ENCODE measurements at places on chromosomes 4 and X.
A peak's percentile ranks its signal among the peaks of the same experiment; 100 is the strongest.

- DNase-seq: no peak
Observed at GRCh38 chr4:39228377-39228776, 46.0 kb downstream of the WDR19 start.

DNA sequence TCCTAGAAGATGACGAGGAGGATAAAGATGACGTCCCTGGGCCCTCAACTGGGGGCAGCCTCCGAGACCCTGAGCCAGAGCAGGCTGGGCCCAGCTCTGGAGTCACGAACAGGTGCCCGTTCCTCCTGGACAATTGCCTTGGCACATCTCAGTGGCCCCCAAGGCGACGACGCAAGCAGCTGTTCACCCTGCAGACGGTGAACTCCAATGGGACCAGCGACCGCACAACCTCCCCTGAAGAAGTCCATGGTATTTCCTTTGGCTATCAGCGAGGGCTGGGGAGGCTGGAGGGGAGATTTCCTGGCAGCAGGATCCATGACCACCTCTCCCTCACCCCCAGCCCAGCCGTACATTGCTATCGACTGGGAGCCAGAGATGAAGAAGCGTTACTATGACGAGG lies 11.9 kb downstream of the USP11 start:
- no peak for DNase-seq

DNA sequence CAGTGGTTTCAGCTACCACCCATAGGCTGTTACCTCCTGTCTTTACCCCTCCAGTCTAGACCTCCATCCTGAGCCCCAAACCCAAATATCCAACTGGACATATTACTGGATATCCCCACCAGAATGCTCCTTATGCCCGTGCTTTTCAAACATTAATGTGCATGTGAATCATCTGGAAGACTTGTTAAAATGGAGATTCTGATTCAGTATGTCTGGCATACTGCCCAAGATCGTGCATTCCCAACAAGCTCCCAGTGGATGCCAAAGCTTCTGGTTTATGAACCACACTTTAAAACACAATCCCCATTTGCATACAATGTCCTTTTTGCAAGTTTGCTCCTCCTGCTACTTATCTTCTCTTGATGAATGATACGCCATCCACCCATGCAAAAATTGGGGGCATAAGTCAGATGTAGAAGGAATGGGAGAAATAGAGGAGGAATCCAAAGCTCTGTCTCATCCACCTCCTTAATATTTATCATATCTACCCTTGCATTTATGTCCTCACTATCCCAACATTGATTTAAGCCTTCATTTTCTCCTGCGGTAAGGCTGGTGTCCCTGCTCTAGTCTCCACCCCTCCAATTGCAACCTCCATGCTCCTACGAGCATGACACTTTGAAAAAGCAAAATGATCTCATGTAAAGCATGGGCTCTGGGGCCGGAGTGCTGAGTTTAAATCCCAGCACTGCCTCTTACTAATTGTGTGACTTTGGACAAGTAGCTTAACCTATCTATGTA lies 7.4 kb upstream of the PGRMC1 start:
- DNase-seq: peak; percentile 35

- no peak for DNase-seq
Observed at GRCh38 chrX:35590210-35590609, 207.9 kb upstream of the MAGEB16 start.

DNA sequence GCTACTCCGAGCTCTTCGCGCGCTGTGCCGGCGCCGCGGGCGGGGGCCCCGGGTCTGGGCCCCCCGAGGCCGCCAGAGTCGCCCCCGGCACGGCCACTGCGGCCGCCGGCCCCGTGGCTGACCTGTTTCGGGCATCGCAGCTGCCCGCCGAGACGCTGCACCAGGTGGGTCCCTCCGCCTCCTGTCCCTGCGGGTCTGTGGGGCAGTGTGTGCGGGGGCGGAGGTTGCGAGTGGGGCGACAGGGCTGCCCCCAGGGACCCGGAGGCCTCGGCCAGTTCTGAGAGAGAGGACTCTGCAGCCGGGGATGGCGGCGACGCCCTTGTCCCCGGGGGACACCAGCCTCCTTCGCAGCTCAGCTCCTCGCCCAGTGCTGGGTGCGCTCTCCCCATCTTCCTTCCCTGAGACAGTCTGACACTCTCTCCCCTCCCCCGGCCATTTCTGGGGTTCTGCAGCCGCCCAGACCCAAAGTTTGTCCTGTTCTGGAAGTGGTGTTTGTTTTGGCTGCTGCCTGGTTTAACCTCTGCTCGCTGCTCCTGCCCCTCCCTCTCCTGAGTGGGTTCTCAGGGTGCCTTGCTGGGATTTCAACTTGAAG lies 609 bp downstream of the REPS2 start:
- no peak for DNase-seq

- DNase-seq: no peak
Observed at GRCh38 chrX:20197641-20198210, 56.1 kb upstream of the EIF1AX start.

DNA sequence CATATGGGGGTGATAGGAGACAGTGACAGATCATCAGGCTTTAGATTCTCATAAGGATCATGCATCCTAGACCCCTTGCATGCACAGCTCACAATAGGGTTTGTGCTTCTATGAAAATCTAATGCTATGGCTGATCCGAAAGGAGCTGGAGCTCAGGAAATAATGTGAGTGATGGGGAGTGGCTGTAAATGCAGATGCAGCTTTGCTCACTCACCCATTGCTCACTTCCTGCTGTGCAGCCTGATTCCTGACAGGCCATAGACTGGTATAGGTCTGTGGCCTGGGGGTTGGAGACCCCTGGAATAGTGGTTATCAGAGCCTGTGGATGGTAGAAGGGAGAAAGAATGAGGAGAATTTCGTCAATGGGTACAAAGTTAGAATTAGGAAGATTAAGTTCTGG lies 2751.1 kb downstream of the ARAP2 start:
- DNase-seq: no peak

- DNase-seq: no peak
Observed at GRCh38 chr4:155956461-155956860, 2.8 kb upstream of the CTSO start.

- DNase-seq: no peak
Observed at GRCh38 chr4:13207226-13207625, 276.9 kb downstream of the RAB28 start.

DNA sequence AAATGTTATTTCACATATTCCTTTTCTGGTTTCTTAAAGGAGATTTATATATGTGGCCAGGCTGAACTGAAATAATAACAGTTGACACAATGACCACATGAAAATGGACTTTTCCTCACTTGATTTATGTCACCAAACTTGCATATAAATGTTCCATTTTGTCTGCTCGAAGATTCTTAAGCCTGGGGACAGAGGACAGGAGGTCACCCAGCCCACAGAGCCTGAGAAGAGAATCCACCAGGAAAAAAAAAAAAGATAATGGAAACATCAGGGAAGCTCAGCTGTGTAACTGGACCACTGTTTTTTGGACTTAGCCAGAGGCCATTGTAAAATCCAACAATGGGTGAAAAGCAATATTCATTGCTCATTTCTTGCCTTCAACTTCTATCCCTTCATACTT lies 359.0 kb upstream of the FGF16 start:
- DNase-seq: no peak

GRCh38 chr4:181468451-181468850 lies 774.8 kb upstream of the TENM3 start:
- DNase-seq: no peak

GRCh38 chr4:8831221-8832112 lies 40.2 kb downstream of the HMX1 start:
- no peak for DNase-seq

- DNase-seq: peak; percentile 16
Observed at GRCh38 chrX:147894366-147894963, 17.3 kb upstream of the FMR1 start.

- no peak for DNase-seq
Observed at GRCh38 chr4:870951-871350, 45.0 kb upstream of the CPLX1 start.

GRCh38 chr4:74263551-74263950 lies 44.7 kb upstream of the EPGN start:
- DNase-seq: no peak

DNA sequence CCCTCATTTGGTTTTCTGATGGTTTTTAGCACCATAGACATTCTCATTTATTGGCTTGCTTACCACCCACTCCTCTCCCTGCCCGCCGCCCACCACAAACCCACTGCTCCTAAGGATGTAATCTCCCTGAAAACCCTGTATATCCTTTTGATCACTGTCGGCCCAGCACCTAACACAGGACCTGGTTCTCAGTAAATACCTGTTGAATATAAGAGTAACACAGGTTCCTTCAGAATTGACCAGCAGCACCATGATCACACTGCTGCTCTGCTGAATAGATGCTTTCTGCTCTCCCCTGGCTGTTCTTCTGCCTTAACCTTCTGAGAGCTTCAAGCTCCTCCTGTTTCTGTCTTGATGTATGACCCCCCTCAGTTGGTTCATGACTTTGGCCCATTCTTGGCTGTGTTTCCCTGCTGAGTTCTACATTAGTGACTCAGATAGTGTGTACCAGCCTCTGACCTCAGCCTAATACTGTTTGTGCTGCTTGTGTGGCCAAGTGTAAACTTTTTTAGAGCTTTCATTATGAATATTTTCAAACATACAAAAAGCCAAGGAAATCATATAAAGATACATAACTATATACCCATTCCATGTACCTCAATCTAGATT lies 265.3 kb downstream of the FRMPD4 start:
- no peak for DNase-seq

DNA sequence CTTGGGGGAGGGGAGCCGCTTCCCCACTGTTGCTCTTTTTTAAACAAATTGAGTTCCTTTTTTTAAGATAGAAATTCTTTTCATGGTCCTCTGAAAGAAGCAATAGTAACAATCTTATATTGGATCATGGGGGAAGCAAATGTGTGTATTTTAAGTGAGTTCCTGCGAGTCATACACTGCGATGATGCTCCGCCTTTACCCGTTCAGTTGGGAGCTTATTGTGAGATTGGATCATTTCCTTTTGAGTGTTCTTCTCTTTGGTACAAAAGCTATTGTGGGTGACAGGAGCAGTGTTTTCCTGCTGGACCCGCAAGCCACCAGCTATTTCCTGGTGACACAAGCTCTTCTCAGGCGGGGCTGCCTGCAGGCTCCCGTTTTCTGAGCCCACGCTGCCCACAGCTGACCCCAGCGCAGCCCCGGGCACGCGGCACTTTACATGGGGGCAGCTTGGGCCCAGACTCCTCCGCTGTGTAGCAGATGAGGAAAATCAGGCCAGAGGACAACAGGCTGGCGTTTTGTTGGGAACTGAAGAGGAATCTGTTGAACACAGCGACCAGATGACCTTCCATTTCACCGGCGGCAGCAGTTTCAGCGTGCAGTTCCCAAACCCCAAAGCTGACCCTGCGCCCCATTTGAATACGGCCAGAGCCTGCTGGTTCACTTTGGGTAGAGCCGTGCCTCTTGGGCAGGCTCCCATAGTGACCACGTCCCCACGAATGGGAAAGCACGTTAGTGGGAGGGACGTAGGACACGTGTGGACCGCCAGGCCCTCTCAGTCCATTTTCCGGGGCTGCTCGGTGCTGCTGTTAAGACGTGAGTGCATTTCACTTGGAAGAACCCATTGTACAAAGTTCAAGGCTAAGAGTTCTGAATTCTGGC lies 12.2 kb downstream of the TADA2B start:
- no peak for DNase-seq

DNA sequence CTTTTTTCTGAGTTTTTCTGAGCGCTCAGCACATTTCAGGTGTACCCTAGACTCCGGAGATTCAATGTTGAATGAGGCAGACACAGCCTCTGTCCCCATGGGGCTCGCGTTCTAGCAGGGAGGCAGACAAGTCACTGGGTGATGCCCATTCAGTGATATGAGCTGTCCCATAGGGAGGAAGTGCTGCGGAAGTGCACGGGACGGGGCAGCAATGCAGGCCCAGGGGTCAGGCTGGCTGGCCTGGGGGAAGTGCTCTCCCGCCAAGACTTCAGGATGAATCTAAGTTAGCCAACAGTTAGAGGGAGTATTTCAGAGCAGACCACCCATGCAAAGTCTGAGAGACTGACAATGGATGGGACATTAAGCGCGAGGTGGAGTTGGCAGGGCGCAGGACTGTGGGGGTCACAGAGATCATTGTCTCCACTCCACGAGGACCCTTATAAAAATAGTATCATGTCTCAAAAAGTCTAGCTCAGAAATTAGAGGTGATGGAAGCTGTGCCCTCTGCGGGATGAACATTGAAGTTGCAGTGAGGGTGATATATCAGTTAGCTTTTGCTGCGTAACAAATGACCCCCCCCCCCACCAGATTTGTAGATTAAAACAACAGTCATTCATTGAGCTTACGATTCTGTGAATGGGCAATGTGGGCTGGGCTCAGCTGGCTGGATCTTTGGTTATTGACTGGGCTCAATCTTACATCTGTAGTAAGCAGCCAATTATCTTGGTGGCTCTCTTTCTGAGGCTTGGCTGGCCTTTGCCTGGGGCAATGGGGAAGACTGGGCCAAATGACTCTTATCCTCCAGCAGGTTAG lies 16.4 kb downstream of the PSAPL1 start:
- no peak for DNase-seq

GRCh38 chr4:107299646-107300045 lies 263.5 kb upstream of the DKK2 start:
- DNase-seq: no peak

DNA sequence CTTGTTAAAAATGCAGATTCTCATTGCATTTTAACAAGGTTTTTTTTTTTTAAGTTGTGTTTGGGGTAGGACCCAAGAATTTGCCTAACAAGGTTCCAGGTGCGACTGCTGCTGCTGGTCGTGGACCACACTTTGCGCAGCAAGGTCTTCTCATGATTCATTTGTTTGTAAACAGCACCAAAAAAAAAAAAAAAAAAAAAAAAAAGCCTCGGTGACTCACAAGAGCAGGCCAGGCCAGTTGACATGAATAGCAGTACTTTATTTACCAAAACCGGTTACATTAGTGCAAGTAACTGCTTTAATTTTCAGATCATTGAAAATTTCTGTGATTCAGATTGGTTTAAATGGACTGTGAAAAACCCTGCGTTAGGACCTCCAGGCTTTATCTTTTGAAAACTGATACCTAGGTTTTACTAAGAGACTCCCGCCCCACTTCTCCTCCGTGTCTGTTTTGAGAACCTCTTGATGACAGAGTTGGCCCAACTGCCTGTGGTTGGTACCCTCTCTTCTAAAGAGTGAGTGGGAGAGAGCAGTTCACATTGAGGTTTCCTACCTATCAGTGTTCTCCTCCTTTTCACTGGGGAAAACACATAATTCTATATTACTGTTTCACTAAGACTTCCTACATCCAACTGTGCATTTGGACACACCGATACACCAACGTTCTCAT lies 86.2 kb downstream of the PHEX start:
- no peak for DNase-seq

DNA sequence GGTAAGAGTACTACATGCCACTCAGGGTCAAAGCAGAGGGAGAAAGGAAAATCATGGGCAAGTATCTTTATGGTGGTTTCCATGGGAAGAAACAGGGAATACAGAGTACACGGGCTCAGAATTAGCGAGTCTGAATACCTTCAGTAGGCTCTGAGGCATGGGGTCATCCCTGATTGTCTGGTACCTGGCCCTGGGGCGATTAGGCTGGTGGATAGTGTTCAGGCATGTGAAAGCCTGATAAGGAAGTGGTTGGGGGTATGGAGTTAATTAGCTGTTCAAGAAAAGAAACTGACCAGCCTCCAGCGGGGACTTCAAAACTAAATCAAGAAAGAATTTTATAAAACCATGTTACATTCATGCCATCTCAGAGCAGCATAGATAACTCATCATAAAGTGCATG lies 518.8 kb downstream of the RAB28 start:
- no peak for DNase-seq

Data from HAP-1 (cell line).